ENCODE measurements at places on chromosomes 2 and 18.
A peak's percentile ranks its signal among the peaks of the same experiment; 100 is the strongest.

DNA sequence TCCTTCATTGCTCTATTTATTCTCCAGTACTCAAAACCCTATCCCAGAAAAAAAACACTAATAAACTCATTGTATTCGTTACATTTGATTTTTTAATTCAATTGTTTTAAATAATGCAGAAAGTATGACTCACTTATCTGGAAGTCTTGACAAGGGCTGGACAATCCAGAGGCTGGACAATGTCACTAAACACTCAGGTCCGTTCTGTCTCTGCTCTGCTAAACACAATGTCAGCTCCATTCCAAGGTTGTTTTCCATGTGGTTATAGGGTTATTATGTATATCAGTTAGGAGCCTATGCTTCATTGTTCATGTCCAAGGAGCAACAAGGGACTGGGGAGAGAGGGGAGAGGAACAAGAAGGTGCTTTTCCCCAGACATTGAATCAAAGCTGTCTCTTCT, 125.5 kb downstream of the IRS1 start:
- DNase-seq, result no peak

- DNase-seq, result no peak
These were observed 38.3 kb downstream of the GCA start for GRCh38 chr2:162382278-162382677.

DNA sequence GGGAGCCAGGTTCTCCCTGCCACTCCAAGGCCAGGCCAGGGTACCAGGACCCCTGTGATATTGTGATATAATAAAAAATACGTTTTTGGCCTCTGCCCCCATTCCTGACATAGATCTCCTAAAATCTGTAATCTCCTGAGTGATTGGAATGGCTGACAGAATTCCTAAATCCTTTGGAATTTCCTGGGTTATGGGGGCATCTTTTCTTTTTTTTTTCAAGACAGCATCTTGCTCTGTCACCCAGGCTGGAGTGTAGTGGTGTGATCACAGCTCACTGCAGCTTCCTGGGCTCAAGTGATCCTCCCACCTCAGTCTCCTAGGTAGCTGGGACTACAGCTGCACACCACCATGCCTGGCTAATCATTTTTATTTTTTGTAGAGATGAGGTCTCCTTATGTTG, 26.2 kb upstream of the TUBB6 start:
- DNase-seq, result peak; percentile 42

DNA sequence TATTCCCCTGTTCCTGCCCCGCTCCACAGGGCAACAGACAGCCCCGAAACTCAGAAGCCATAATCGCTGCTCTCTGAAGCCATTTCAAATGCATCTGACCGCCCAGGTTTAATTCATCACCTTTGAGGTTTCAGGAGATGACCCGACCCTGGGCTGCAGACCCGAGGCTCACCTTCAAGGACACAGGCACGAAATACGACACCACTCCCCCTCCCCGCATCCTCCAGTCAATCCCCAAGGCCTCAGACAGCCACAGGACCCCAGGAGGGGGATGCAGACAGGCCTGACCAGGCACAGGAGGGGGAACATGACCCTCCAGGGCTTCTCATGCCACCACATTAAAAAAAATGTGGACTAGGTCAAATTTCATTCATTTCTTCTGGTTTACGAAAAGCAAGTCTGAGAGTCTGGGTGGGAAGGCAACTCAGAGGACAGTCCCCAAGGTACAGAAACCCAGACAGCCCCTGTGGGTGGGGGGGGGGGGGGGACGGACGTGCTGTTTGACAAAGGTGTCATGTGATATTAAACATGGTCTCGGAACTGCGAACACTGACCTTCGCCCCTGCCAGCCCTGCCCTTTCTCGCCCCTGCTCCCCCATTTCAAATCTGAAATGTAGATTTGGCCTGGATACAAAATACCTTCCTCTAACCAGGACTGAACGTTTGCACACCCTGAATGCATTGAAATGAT, 142.9 kb downstream of the BCL11A start:
- DNase-seq, result no peak

- no peak for DNase-seq
These were observed 63.7 kb downstream of the COL4A3 start for GRCh38 chr2:227228061-227228667.

DNA sequence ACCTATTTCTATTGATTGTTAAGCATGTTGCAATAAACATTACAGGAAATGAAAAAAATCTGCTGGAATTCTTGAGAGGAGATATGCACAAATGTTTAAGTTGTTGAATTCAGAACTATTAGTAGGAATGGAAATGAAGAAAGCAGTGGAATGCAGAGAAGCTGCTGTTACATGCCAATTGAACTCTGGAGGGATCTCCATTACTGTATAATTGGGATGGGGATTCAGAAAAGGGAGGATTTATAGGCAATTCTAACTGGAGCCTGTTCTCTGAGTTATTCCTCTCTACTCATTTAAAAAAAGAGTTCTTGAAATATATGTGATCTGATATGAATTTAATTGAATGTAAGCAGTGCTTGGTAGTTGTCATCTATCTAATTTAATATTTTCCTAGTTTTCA, 2.6 kb upstream of the ASXL3 start:
- DNase-seq, result no peak

DNA sequence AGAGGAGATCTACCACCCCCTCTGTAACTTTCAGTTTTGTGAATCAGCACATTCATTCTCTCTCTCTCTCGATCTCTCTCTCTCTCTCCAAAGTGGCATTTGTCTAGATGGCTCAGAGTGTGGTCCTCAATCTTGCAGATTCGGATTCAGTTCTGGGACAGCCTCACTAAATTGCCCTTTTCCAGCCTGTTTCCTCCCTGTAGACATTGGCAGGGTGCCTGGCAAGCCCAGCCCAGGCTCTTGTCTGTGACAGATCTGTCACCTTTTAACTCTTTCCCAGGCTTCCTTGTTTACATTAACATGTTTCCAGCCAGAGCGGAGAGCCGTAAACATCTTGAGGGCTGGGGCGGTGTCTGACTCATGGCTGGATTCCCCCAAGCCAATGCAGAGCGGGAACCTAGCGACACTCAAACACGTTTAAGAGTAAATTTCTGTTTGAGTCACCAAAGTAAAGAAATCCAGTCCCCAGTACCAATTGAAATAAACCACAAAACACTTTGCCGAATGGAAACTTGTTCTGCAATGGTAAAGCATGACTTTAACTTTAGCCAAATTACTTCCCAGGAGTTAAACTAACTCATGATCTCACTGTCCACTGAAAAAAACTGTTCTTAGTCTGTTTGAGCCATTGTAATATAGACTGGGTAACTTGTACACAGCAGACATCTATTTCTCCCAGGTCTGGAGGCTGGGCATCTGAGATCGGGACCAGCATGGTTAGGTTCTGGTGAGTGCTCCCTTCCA, 6.6 kb upstream of the CYP27C1 start:
- peak; percentile 77 for DNase-seq

DNA sequence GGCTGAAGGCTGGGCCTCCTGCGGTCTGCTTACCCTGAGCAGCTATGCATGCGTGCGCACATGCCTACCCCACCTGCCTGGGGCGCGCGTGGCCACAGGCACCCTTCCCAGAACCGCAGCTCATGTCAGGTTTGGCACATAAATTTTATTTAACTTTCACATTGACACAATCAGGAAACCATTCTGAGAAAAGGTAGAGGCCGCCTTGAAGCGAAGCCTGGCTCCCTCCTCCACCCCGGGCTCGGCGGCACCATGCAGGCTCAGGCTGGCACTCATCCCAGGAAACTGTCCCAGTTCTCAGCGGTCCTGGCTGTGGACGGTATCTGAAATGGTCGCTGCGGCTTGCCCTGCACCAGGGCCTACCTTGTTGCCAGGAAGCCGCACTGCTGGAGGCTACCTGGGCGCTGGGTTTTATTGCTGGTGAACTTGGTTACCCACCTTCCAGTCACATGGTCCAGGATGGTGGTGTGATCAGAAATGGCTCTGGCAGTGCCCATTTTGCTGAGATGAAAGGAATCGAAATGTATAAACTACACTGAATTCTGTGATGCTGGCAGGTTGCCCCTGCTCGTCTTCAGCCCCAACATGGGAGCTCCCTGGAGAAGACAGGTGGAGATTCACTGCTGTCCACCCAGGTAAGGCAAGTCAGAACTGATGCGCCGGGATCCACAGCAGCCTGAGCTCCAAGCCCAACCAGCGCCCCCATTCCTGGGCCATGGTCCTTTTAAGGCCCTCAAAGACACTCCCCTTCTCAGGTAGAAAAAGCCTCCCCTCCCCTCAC, 25.5 kb downstream of the CHST10 start:
- no peak for DNase-seq
